K562 (cell line): ENCODE measurements at places on chromosomes 16 and 17.

- no peak for DNase-seq
These were observed 1.9 kb downstream of the CREBBP start for GRCh38 chr16:3878610-3879009.

DNA sequence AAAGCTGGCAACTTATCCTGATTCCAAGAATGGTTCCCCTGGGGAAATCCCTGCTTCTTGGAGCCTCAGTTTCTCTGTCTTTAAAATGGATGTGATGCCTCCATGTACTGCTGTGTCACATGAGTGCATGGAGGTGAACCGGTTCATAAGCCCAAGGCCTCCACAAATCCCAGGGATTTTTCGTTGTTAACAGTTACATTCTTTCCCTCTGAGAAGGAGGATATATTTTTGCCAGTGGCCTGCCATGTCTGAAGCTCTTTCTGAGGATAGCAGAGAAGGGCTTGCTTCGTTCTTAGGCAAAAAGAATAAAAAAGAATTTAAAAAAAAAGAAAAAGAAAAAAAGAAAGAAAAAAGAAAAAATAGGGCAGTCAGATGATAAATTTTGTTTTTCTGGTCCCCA lies 52.2 kb upstream of the CIBAR2 start:
- no peak for DNase-seq

GRCh38 chr17:3724378-3725077 lies 825 bp downstream of the HASPIN start:
- DNase-seq, result no peak

GRCh38 chr17:49157784-49158183 lies 25.2 kb downstream of the B4GALNT2 start:
- peak; percentile 41 for DNase-seq

DNA sequence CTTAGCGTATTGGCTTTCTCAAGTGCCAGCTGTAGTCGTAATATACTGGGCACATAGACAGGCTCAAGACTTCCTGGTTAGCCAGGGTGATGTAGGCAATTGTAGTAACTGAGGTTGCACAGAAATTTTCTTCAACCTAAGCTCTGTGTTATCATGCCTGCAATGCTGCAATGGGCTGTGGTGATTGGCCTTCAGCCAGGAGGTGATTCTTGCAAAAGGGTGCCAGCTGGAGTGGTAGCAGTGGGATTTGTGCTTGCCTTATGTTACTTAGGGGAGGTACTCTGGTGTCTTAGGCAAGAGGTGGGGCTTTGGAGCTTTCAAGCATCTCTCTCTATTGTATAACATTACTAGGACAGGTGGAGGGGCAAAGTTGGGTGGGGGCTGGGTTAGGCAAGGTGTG lies 495.1 kb downstream of the CDH11 start:
- no peak for DNase-seq

- no peak for DNase-seq
These were observed 57.1 kb upstream of the AXIN2 start for GRCh38 chr17:65618516-65618915.

GRCh38 chr17:31136319-31136718 lies 41.5 kb downstream of the NF1 start:
- DNase-seq, result no peak

GRCh38 chr16:66549284-66550131 lies at the start of gene TK2:
Gene TK2 (minus strand): TSS chr16:66550122. CDS start chr16:66550061, 61 bp downstream.
- DNase-seq, result peak; percentile 69

DNA sequence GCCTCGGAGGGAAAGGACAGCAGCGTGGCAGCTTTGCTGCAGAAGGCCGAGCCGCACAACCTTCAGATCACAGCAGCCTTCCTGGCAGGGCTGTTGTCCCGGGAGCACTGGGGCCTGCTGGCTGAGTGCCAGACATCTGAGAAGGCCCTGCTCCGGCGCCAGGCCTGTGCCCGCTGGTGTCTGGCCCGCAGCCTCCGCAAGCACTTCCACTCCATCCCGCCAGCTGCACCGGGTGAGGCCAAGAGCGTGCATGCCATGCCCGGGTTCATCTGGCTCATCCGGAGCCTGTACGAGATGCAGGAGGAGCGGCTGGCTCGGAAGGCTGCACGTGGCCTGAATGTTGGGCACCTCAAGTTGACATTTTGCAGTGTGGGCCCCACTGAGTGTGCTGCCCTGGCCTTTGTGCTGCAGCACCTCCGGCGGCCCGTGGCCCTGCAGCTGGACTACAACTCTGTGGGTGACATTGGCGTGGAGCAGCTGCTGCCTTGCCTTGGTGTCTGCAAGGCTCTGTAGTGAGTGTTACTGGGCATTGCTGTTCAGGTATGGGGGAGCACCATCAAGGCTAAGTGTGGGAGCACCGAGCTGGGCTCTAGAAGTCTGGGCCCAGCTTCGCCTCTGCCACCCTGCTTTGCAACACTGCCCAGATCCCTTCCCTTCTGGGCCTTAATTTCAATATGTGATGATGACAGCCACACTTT lies 18.6 kb downstream of the NOD2 start:
- DNase-seq, result no peak

DNA sequence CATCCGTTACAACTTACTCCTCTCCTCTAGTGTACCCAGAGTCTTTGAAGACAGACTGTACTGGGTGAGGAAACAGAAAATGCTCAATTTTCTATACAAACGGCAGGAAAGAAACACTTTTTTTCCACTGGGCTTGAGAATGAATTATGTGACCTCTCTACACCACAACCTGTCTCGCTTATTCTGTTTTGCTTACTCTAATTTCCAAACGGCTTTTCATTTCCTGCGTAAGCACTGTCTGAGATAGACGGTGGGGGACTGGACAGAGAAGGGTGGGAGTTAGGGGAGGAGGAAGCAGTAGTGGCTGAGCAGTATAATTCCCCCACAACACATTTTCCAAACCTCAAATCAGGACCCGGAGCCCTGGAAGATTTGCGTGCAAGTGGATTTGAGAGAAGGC lies 191.4 kb upstream of the SDK2 start:
- DNase-seq, result no peak

GRCh38 chr17:69593716-69594115 lies 179.2 kb downstream of the MAP2K6 start:
- no peak for DNase-seq

DNA sequence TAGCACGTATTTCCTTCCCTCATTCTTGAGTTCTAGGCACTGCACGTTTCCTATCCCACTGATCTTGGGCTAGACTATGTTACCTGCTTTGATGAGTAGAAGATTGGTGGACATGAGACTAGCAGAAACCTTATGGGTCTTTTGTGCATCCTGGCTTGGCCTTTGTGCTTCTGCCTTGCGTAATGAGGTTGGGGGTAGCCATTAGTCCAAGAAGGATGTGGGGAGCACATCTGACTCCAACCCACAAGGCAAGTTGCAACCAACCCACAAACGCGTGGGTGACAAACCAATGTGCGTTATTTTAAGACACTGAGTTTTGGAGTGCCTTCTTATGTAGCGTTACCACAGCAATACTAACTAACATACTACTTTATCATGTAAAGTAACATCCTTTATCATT lies 180.4 kb upstream of the IRX5 start:
- DNase-seq, result no peak

GRCh38 chr17:27756467-27757371 lies 43.6 kb downstream of the NOS2 start:
- DNase-seq, result peak; percentile 75

DNA sequence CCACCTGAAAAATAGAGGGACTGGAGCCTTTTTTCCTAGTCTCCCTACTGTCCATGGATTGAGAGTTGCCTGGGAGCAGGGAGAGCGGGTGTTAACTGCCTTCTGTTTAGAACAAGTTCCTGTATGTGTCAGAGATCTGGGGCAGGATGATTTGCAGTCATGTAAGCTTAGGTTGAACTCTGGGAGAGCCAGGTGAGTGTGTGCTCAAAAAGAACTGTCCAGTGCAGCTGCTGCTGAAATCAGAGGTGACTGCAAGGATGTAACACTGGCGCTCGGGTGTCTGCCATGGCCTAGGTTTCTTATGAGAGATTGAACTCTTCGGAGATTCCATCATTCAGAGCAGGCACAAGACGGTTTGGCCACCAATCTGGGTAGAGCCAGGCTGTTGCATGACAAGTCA lies 432.5 kb downstream of the CDH13 start:
- DNase-seq, result no peak

DNA sequence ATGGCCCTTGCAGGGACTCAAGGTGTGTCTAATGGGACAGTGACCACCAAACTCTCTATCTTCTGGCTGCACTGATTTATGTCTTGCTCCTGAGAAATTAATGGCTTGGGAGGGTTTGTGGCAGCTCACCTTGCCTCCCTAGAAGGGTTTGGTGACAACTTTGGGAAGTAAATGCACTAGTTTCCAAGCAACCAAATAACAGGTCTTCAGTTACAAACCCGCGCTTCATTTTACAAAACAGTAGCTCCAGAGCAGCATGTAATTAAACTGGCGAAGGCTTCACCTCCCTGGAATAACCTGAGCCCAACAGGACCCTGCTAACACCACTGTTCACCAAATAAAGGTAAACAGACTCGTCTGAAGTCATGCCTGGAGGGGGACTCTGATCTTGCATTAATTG lies 318.3 kb downstream of the SLC39A11 start:
- DNase-seq, result no peak

DNA sequence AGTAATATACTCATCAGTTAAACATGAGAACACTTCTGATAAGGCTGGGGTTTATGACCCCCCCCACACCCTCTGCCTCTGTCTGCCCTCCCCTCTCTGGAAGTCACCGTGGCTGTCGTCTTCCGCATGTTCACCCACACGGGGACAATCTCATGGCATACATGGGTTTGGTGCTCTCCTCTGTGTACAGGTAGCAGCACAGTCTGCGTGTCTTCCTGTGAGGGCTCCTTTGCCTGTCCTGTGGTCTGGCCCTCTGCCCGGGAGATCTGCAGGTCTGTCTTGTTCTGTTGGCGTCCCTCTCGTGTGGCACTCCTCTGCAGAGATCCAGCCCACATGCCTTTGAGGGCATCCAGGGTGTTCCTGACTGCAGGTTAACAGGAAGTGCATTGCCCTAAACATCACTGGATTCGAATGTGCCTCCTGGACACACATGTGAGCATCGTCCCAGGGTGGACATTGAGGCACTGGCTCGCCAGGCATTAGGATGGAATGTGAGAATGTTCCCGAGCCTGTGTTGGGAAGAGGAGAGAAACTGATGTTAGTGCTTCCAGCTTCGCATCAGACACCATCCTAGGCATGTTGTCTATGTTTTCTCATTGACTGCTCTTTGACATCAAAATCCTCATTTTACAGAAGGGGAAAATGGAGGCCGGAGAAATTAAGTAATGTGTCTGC lies 54.5 kb downstream of the NKD1 start:
- DNase-seq, result no peak

GRCh38 chr16:27238016-27238587 lies 30.5 kb downstream of the NSMCE1 start:
- DNase-seq, result peak; percentile 56

- DNase-seq, result no peak
These were observed 2.9 kb downstream of the CDIP1 start for GRCh38 chr16:4535627-4536108.

- DNase-seq, result no peak
These were observed 62.3 kb downstream of the PHKB start for GRCh38 chr16:47523342-47524006.

DNA sequence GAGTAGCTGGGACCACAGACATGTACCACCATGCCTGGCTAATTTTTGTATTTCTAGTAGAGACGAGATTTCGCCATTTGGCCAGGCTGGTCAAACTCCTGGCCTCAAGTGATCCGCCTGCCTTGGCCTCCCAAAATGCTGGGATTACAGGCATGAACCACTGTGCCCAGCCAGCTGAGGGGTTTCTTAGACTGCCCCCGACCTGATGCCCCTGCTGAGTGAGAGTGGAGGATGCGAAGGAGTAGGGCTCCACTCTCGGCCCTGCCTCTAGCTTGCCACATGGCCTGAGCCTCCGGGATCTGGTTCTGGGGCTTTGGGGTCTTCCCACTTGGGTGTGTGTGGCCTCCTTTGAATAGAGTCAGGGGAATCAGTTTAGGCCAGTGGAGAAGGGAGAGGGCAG lies 11.0 kb downstream of the GPR179 start:
- no peak for DNase-seq

DNA sequence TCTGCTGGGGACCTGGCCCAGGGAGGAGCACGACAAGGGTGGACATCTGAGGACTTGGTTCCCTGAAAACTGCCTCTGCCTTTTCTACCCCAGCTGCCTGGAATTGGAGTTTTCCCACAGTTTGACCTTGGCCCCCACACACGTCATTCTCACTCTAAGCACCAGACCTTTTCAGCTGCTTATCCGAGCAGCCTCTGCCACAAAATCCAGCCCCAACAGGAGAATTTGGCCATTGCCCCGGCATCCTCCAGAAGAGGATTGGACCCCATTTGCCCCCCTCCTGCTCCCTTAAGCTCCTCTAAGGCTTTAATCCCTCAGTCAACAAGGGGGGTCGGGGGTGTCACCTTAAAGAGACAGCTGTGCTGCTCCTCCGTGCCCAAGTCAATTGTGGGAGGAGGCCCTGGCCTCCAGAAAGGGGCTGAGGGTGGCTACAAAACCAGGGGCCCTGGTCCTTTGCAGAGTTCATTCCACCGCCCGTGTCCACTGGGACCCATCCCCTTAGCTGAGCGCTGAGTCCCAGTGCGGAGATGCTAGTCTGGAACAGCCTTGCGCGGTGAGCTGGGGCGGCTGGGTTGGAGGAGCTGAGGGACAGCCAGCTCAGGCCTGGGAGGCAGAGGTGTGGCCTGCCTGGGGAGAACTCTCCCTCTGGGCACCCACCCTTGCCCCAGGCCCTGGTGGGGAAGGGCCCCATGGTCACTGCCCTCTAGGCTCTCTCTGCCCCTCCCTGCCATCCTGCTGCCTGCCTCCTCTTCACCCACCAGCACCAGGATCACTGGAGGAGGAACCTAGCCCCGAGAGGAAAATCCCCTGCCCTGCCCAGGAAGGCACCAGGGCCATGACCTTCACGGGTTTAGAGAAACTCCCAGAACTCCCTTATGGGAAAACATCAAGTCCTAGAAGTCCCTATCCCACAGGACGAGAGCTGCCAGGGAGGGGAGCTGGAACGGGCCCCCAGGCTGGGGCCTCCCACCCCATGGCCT lies 18.8 kb downstream of the TTYH2 start:
- no peak for DNase-seq

DNA sequence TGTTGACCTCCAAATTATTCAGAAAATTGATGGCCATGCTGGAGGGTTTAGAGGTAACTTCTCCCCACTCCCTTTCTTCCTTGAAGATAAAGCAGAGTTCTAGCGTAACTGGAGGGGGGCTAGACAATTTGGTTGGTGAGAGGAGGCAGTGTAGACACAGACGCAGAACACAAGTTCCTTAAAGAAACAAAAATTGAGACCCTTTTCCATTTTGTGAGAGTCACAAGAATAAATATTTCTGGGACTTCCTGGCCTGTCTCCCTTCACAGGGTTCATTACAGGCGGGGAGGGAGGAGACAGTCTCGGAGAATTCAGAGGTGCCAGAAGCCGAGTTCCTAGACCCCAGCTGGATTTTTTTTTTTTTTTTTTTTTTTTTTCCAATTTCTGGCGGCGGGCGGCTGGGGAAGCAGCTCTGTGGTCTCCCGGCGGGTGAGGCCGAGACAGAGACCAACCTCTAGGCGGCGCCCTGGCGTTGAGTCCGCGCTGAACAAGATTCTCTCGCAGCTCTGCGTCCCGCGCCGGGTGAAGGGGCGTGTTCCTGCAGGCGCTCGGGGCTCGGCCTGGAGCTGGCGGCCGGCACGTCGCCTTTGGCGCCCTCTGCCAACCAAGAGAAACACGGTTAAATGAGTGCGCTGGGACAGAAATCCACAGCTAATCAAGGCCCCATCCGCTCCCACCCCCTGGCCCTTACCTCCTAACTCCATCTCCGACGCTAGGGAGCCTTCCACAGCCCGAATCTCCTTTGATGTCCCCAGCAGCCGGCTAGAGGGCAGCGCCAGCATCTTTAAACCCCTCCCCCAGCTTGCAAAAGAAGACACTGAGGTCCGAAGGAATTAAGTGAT lies 10.2 kb upstream of the HOXB9 start:
- DNase-seq, result peak; percentile 95

GRCh38 chr17:34154961-34155730 lies 99.9 kb upstream of the CCL2 start:
- no peak for DNase-seq

GRCh38 chr17:27600471-27600870 lies 30.5 kb upstream of the LGALS9 start:
- DNase-seq, result no peak
